ENCODE measurements at places on chromosomes 3 and 15.

GRCh38 chr3:157279237-157279636 is 119.3 kb upstream of the CCNL1 start:
- no peaks in the 10 kb centered on the region for H3K36me3 ChIP-seq
- no peak overlapping the region for H3K4me3 ChIP-seq
- H3K4me1 ChIP-seq: no peaks in the 10 kb centered on the region

- peaks cover 14% of the 10 kb centered on the region for H3K4me1 ChIP-seq
- no peak overlapping the region for H3K4me3 ChIP-seq
- peak overlapping the region; percentile 60 for H3K27ac ChIP-seq
- H3K27me3 ChIP-seq: no peaks in the 10 kb centered on the region
- no peaks in the 10 kb centered on the region for H3K36me3 ChIP-seq
- no peak for DNase-seq
These were observed 13.3 kb upstream of the MYZAP start for GRCh38 chr15:57578288-57578900.

DNA sequence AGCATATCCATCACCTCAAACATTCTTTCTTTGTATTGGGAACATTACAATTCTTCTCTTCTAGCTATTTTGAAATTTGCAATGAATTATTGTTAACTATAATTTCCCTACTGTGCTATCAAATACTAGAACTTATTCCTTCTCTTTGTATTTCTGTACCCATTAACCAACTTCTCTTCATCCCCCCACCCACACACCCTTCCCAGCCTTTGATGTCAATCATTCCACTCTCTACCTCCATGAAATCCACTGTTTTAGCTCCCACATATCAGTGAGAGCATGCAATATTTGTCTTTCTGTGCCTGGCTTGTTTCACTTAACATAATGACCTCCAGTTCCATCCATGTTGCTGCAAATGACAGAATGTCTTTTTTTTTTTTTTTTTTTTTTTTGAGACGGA is 30.6 kb downstream of the MRAS start:
- H3K4me1 ChIP-seq: peaks cover 16% of the 10 kb centered on the region
- no peaks in the 10 kb centered on the region for H3K36me3 ChIP-seq
- DNase-seq: no peak
- no peaks in the 10 kb centered on the region for H3K27me3 ChIP-seq

GRCh38 chr3:5437783-5438323 is 250.3 kb downstream of the EDEM1 start:
- no peak overlapping the region for H3K27ac ChIP-seq
- no peaks in the 10 kb centered on the region for H3K36me3 ChIP-seq
- H3K27me3 ChIP-seq: no peaks in the 10 kb centered on the region

DNA sequence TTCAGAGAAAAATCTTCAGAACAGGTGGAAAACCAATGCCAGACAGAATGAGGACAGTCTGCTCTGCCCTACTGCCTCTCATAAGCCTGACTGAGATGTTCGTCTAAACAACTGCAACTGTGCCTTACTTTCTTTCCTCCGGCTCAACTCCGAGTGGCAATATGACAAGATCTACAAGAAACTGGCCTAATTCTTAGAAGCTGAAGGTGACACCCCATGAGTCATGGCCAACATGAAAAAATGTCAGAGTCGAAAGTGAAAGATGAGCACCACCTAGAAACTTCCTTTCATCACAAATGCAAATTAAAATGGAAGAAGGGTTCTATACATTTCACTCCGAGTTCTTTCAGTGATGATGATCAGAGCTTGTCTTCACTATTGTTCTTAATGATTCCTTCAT is 12.9 kb downstream of the PCYT1A start:
- H3K36me3 ChIP-seq: no peaks in the 10 kb centered on the region
- H3K27ac ChIP-seq: no peak overlapping the region
- H3K4me3 ChIP-seq: no peak overlapping the region
- no peak for DNase-seq
- H3K4me1 ChIP-seq: peaks cover 17% of the 10 kb centered on the region

- H3K4me3 ChIP-seq: no peak overlapping the region
- DNase-seq: no peak
- no peaks in the 10 kb centered on the region for H3K4me1 ChIP-seq
- H3K36me3 ChIP-seq: no peaks in the 10 kb centered on the region
These were observed 222.1 kb upstream of the SOX14 start for GRCh38 chr3:137542049-137542448.

DNA sequence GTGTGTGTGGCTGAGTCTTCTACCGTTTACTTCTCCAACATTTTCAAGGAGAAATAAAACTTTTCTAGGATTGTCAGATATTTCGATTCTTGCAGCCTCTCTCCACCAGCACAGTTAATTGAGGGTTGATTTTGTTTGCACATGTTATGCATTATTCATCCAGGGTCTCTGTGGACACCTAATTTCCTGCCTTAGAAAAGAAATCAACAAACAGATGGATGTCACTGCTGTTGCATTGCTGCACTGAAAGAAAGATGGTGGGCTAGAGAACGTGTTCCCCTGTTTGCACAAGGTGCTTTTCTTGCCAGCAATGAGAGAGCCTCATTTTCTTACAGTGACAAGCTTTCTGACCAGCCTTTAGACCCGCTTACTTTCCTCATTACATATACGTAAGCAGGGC is 150.0 kb downstream of the CLSTN2 start:
- H3K36me3 ChIP-seq: no peaks in the 10 kb centered on the region
- no peak overlapping the region for H3K4me3 ChIP-seq
- no peak overlapping the region for H3K27ac ChIP-seq
- H3K4me1 ChIP-seq: no peaks in the 10 kb centered on the region
- no peak for DNase-seq

- H3K4me1 ChIP-seq: no peaks in the 10 kb centered on the region
- H3K27ac ChIP-seq: no peak overlapping the region
- DNase-seq: no peak
- no peaks in the 10 kb centered on the region for H3K27me3 ChIP-seq
- no peaks in the 10 kb centered on the region for H3K36me3 ChIP-seq
These were observed 244.9 kb upstream of the MCTP2 start for GRCh38 chr15:93986400-93986984.

DNA sequence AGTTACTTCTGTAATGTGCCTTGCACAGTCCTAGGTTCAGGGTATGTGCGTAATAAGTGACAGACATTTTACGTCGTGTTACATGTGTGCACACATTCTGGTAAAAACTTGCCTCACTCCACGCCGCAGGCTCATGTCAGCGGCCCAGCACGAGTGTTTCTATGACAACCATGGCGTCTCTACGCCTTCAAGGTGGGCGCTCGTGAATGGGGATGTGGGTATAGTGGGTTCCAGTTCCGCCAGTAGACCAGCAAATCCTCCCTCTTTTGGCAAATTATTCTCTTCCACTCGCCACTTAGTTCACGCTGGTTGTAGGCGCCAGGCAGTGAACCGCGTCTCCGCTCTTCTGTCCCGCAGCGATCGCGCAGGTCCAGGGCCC is 40.3 kb downstream of the CHST14 start:
- no peaks in the 10 kb centered on the region for H3K36me3 ChIP-seq
- peaks cover 3% of the 10 kb centered on the region for H3K4me1 ChIP-seq
- no peak for DNase-seq
- no peaks in the 10 kb centered on the region for H3K27me3 ChIP-seq
- peak overlapping the region; percentile 64 for H3K4me3 ChIP-seq

GRCh38 chr3:152121270-152121636 is 147.5 kb upstream of the MBNL1 start:
- DNase-seq: no peak
- H3K27ac ChIP-seq: no peak overlapping the region
- H3K4me3 ChIP-seq: no peak overlapping the region
- H3K27me3 ChIP-seq: no peaks in the 10 kb centered on the region

- H3K4me3 ChIP-seq: no peak overlapping the region
- H3K4me1 ChIP-seq: peaks cover 17% of the 10 kb centered on the region
- no peak for DNase-seq
- H3K27me3 ChIP-seq: no peaks in the 10 kb centered on the region
- no peaks in the 10 kb centered on the region for H3K36me3 ChIP-seq
- peak overlapping the region; percentile 25 for H3K27ac ChIP-seq
These were observed 26.2 kb downstream of the RARB start for GRCh38 chr3:25454005-25454927.

DNA sequence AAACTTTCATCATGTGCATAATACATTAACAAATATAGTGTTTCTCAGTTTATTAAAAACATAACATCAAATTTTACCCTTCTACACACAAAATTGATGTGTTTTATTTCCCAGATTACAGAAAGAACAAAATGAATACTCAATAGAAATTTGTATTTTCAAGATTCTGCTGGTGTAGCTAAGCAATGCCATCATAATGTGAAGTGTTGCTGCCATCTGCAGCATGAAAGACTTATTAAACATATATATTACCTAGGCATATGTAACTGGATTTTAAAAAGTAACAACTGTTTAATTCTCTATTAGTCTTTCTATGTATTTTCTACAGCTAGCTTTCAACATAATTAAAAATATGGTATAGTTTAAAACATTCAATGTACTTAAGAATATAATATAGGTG is 27.5 kb downstream of the PLSCR5 start:
- no peaks in the 10 kb centered on the region for H3K4me1 ChIP-seq
- no peaks in the 10 kb centered on the region for H3K27me3 ChIP-seq
- no peaks in the 10 kb centered on the region for H3K36me3 ChIP-seq
- H3K27ac ChIP-seq: no peak overlapping the region

- H3K4me1 ChIP-seq: peaks cover 9% of the 10 kb centered on the region
- DNase-seq: no peak
- H3K27ac ChIP-seq: no peak overlapping the region
- no peak overlapping the region for H3K4me3 ChIP-seq
- H3K27me3 ChIP-seq: no peaks in the 10 kb centered on the region
- H3K36me3 ChIP-seq: peaks cover 15% of the 10 kb centered on the region
These were observed 2.6 kb downstream of the NGLY1 start for GRCh38 chr3:25780618-25781017.

DNA sequence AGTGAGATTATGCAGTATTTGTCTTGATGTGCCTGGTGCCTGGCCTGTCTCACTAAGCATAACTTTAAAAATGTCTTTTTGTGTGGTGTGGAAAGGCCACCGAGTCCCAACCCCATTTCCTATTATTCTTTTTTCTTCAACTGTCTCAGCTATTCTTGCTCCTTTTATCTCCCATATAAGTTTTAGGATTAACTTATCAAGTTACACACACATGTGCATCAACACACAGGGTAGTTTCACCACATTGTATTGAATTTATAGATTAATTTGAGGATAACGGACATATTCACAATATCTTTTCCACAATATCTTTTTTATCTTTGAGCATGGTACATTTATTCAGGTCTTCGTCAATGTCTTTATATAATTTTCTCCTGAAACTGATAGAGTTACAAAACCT is 127.6 kb downstream of the RYR3 start:
- DNase-seq: no peak
- no peaks in the 10 kb centered on the region for H3K4me1 ChIP-seq
- H3K4me3 ChIP-seq: no peak overlapping the region

Measured in upper lobe of left lung (tissue), 6 donors.